ENCODE measurements at places on chromosomes 7 and 10.

DNA sequence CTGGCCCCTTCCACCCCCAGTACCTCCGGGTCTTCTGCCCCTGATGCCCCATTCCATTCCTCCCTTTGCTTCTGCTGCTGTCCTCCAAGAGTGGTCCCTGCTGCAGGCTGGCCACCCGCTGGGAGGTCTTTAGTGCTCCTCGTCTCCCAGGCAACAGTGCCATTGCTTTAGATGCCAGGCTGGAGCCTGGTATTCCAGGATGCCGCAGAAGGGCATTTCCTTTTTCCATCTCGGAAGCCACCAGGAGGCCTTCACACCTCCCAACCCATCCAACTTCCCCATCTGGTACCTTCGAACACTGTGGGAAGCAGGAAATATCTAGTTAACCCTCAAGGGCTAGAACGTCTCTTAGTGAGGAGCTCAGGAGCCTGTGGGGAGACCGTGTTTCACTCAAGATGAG lies 92.9 kb upstream of the DUSP5 start:
- no peak for DNase-seq

GRCh38 chr7:137992550-137993394 lies 9.1 kb downstream of the CREB3L2 start:
- DNase-seq, result no peak

DNA sequence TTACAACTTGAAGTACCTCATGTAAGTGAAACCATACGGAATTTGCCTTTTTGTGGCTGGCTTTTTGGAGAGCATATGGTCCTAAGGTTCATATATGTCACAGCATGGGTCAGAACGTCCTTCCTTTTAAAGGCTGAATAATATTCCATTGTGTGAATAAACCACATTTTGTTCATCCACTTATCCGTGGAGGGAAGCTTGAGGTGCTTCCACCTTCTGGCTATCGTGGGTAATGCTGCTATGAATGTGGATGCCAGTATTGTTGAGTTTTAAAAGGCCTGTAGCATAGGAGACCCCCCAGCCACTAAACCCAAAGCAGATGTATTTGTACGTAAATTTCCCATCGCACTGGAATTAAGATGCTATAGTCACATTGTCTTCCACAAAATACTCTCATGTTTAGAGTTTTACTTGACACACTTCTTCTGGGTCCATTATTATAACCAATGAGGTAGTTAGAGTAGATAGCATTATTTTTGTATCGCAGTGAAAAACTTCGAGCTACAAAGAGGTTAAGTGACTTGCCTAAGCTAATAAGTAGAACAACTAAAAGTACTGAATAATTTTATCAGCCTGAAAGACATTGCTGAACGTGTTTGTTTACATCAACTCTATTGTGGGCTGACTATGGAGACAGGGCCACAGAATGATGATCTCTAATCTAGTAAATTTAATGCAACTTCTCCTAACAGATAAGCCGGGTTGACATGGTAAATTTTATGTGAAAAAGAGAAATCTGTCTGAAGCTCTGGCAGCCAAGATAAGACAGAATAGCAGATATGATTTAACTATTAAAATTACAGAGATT lies 183.0 kb upstream of the CTBP2 start:
- DNase-seq, result peak; percentile 37

DNA sequence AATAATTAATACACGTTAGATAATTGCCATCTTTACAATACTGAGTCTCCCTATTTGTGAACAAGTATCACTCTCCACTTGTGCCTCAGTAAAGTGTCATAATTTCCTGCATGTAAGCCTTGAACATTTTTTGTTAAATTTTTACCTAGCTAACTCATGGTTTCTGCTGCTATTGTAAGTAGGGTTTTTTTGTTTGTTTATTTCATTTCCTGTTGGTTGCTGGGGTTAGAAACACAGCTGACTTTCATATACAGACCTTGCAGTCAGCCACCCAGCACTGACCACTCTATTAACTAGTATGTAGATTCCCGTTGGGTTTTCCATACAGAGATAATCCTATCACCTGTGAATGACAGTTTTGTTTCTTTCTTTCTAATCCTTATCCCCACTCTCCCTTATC lies 133.3 kb downstream of the MPP7 start:
- no peak for DNase-seq

DNA sequence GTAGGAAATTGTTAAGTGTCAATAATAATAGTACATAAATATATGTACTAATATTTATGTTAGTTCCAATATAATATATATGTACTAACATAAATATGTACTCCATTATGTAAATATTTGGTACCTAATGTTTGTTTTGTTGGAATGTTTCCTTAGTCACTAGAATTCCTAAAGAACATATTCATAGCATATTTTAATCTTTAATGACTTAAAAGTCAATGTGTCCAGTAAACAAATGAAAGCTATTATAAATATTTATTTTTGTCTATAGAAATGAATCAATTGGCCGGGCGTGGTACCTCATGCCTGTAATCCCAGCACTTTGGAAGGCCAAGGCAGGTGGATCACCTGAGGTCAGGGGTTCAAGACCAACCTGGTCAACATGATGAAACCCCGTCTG lies 153.6 kb downstream of the GPR158 start:
- DNase-seq, result no peak

GRCh38 chr10:43110338-43111071 lies 27.7 kb upstream of the CSGALNACT2 start:
- no peak for DNase-seq

DNA sequence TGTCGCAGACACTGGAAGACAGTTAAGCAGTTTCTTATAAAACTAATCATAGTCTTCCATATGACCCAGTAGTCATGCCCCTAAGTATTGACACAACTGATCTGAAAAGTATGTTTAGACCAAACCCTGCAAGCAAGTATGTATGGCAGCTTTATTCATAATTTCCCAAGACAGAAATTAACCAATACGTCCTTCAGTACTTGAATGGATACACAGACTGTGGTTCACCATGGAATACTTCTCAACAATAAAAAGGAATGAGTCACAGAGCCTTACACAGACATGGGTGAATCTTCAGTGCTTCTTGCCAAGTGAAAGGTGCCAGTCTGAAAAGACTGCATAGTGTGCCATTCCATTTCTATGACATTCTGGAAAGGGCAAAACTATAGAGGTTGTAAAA lies 50.2 kb upstream of the AKR1E2 start:
- no peak for DNase-seq

GRCh38 chr7:108002726-108003598 lies at the start of gene LAMB1:
TSS of gene LAMB1 (minus strand) at chr7:108003161. CDS start at chr7:108002885, 276 bp downstream.
- DNase-seq, result peak; percentile 94

DNA sequence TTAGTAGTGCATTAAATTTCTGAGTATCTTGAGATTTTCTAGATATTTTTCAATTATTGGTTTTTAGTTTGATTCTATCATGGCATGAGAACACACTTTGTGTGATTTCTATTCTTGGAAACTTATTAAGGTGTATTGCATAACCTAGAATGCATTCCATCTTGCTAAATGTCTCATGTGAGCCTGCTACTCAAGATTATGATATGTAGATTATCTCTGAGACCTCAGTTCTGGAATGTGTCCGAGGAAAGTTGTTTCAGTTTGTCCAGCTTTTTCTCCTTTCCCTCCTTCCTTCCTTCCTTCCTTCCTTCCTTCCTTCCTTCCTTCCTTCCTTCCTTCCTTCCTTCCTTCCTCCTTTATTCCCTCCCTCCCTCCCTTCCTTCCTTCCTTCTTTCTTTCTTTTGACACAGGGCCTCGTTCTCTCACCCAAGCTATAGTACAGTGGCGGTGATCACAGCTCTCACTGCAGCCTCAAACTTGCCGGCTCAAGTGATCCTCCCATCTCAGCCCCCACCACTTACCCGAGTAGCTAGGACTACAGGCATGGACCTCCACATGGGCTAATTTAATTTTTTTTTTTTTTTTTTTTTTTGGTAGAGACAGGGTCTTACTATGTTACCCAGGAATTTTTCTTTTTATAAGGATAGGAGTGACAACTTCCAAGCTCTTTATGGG lies 7.6 kb downstream of the ITPRID1 start:
- no peak for DNase-seq

- no peak for DNase-seq
Observed at GRCh38 chr7:63067897-63068585, 930.6 kb upstream of the ZNF722 start.

DNA sequence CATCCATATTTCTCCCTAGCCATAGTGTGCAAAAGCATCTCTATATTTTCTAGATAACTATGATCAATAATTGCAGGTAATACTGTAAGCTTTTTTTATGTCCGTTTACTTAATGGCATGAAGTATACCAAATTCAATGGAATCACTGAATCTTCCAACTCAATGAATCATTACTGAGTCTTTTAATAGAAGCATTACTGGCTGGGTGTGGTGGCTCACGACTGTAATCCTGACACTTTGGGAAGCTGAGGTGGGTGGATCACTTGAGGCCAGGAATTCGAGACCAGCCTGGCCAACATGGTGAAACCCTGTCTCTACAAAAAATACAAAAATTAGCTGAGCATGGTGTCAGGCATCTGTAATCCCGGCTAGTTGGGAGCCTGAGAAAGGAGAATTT lies 372.5 kb downstream of the BMPER start:
- no peak for DNase-seq

GRCh38 chr10:125084191-125084613 lies 76.2 kb downstream of the CTBP2 start:
- DNase-seq, result peak; percentile 83

GRCh38 chr7:86833360-86833759 lies 189.7 kb downstream of the GRM3 start:
- DNase-seq, result no peak

DNA sequence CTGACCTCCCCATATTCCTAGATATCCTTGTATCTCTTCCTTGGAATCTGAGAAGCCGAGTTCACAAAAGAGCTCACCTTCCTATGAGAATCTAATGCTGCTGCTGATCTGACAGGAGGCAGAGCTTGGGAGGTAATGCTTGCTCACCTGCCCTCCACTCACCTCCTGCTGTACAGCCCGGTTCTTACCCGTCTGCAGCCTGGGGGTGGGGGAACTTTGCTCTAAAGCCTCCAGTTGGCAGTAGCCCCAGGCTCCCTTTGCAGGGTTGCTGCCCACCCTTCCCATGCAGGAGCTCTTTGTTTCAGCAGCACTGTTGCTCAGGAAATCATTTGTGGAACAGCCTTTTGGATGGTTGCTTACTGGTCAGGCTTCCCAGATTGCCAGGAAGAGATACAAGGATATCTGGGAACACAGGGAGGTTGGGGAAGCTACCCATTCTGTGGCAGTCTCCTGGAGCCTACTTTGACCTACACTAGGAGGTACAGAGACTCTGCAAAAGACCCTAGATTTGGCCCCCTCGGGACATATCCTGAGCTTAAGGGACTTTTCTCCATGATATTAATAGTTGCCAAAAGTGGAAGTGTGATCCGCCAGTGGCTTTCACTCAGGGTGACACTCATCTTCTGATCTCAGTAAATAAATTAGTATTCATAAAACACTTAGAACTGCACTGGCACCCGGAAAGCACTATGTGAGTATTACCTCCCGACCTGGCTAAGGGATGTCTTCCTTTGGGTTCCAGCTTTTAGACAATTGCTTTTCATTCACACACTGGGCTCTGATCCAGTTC lies 363.7 kb upstream of the PODXL start:
- DNase-seq, result no peak

GRCh38 chr7:123440101-123440548 lies 94.3 kb downstream of the IQUB start:
- peak; percentile 36 for DNase-seq

DNA sequence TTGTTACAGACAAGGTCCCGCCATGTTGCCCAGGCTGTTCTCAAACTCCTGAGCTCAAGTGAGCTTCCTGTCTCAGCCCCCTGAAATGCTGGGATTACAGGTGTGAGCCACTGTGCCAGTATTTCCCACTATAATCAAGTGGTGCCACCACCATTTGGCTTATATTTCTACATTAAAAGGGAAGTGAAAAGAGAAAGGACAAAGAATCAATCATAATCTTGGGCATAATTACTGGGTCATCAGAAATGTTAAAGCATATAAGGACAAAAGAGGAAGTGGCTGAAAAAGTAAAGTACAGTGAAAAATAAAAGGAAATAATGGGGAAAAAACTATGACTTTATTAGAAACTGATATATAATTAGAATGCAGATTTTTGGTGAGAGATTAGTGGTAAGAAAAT lies 25.7 kb upstream of the ENTPD1 start:
- DNase-seq, result no peak
